Activated CD4-positive, CD25-positive, alpha-beta regulatory T cell treated with anti-CD3 and anti-CD28 coated beads, Interleukin-2, amount 50 U/mL, for 72 hours (primary cell): ENCODE measurements at places on chromosomes 3 and 15.

- no peak for DNase-seq
These were observed 105.3 kb downstream of the THRB start for GRCh38 chr3:24389108-24390090.

DNA sequence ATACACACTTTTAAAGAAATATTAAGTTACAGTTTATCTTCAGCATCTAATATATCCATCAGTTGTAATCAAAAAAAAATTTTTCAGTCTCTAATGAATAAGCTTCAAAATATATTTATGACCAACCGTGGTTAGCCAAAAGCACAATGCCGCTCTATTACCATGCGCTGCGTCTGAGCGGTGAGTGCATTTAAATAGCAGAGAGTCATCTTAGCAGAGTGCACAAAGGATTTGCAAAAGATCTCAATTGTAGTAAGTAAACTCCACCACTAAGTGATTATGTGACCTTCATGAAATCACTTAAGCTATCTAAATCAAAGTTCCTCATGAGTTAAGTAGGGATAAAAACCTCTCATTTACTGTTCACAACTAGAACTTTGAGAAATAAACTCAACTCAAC, 4.9 kb downstream of the TP63 start:
- no peak for DNase-seq

DNA sequence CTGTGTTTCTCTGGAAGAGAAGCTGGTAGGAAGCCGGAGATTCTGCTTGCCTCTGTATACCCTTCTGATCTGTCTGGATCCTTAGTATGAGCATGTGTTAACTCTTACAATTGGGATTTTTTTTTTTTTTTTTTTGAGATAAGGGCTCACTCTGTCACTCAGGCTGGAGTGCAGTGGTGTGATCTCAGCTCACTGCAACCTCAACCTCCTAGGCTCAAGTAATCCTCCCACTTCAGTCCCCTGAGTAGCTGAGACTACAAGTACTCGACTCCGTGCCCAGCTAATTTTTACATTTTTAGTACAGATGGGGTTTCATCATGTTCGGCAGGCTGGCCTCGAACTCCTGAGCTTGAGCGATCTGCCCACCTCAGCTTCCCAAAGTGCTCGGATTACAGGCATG, 44.5 kb downstream of the RPN1 start:
- no peak for DNase-seq

- DNase-seq = no peak
These were observed 116.9 kb upstream of the C3orf80 start for GRCh38 chr3:160108362-160108761.

GRCh38 chr3:61768284-61769037, 207.1 kb downstream of the PTPRG start:
- DNase-seq = no peak

GRCh38 chr3:194971009-194971408, 285.3 kb downstream of the FAM43A start:
- DNase-seq = no peak

GRCh38 chr15:44087578-44088465, 107.2 kb downstream of the FRMD5 start:
- DNase-seq = no peak

- no peak for DNase-seq
These were observed 42.7 kb downstream of the DUT start for GRCh38 chr15:48373821-48374451.

DNA sequence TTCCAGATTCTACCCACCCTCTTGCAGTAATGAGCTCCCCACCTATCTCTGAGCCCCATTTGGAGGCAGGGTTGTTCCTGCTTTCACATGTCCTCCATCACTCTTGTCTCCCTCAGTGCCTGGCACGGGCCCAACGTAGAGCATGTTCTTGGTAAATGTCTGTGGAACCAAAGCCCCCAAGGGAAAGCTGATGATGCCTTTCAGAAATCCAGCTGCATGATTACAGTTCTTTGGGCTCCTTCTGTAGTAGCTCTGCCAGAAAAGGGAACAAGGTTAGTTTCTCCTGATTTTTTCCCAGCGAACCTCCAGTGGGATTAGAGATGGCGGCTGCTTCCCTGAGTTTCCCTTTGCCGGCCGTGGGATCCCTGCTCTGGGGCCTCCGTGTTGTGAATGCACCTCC, 39.3 kb downstream of the CGNL1 start:
- no peak for DNase-seq

DNA sequence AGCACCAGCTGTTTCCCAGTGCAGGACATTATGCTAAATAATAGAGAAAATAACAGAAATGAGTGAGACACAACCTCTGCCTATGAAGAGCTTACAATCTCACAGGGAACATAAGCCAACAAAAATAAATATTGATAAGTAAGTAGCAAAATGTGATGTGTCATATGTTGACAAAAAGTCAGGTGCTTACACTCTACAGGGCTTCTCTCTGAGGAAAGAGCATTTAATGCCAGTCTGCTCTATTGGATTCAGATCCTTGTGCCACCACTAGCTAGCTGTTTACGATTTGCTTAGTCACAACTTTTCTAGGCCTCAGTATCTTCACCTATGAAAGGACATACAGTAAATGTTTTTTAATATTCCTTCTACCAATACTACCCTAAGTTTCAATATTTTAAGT, 500.9 kb upstream of the NAALADL2 start:
- DNase-seq = no peak

GRCh38 chr15:55928955-55929354, 64.5 kb downstream of the NEDD4 start:
- no peak for DNase-seq

DNA sequence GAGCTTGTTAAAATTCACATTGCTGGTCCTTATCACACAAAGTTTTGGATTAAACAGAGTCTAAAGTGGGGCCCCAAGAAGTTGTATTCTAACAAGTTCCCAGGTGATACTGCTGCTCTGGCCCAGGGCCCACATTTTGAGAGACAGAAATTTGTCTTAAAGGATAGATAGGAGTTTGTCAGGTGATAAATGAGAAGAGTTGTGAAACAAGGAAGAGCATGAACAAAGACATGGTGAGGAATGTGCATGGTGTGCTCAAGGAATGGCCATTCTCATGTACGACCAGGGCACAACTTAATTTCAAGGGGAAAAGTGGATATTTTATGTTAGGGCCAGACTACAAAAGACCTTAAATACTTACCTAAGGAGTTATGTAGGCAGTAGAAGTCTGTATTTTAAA, 75.6 kb downstream of the GPR156 start:
- DNase-seq = no peak

DNA sequence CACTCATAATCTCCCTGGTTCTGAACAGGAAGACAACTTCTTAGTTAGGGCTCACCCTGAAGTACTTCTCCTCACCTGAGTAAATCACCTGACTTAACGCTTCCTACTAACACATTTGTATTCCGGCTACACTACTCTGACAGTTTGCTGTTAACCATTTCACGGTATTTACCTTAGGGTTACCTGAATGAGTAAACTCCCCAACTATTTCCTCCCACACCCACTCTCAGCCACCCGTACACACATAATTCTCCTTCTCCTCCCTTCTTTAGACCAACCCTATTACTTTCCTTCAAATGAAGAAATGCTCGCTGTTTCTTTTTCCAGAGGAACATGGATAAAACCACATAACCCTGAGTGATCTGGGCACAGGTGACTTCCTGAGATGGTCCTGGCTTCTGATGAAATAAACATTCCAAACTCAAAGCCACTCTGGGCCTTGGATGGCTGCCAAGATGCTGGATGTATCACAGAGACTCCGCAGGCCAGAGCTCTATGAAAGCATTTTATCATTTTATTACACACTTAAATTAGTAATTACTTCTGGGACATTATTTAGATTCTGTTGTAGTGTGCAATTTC, 183.6 kb upstream of the ATP11B start:
- no peak for DNase-seq

- no peak for DNase-seq
These were observed 7.9 kb downstream of the LRRC31 start for GRCh38 chr3:169861871-169862270.

DNA sequence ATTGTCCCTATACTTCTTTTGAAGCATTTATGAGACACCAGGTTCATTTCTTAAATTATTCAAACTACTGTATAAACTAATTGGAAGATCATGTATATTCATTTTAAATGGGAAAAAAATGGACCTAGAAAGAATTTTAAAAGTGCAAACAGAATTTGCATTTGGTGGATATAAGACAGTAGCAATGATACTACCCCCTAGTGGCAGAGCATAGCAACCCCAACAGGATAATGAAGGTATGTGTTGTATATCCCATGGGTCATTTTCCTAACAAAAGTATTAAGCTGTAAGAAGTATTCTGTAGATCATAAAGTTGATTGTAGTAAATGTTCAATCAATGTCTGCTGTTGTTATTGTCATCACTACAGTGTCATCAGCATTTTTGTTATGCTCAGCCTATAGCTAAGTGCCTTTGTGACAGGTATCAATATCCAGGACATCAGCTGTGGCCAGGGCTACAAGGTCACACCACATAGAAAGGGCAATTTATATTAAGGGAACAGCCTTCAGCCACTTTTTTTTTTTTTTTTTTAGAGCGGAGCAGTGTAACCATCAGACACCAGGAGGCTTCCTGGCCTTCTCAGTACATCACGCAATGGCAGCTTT, 175.8 kb downstream of the FOXB1 start:
- no peak for DNase-seq

DNA sequence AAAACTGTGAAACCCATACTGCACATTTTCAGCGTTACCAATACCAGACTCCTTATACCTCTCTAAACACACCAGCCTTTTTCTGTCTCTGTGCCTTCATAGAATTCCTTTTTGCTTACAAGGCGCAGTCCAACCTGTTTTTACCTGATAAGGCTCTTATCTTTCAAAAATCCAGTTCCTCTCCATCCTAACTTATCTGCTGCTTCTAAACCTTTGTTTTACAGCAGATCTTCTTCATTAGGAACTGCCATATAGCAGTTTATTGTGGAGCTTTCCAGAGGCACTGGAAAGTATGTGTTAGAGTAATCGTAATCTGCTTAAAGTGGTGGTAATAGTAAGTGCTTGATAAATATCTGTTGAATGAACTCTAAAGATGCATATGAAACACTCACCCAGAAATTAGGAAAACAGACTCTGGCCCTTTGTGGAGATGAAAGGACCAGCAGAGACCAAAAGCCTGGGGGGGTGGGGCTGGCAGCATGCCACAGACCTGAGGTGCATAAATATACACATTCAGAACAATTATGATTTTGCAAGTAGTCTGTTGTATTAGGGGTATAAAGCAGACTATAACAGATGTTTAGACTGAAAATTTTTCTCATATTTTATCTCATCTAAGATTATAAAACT, 29.3 kb downstream of the PPP2R3A start:
- no peak for DNase-seq

- DNase-seq = no peak
These were observed 36.6 kb upstream of the SH3GL3 start for GRCh38 chr15:83410532-83410931.

DNA sequence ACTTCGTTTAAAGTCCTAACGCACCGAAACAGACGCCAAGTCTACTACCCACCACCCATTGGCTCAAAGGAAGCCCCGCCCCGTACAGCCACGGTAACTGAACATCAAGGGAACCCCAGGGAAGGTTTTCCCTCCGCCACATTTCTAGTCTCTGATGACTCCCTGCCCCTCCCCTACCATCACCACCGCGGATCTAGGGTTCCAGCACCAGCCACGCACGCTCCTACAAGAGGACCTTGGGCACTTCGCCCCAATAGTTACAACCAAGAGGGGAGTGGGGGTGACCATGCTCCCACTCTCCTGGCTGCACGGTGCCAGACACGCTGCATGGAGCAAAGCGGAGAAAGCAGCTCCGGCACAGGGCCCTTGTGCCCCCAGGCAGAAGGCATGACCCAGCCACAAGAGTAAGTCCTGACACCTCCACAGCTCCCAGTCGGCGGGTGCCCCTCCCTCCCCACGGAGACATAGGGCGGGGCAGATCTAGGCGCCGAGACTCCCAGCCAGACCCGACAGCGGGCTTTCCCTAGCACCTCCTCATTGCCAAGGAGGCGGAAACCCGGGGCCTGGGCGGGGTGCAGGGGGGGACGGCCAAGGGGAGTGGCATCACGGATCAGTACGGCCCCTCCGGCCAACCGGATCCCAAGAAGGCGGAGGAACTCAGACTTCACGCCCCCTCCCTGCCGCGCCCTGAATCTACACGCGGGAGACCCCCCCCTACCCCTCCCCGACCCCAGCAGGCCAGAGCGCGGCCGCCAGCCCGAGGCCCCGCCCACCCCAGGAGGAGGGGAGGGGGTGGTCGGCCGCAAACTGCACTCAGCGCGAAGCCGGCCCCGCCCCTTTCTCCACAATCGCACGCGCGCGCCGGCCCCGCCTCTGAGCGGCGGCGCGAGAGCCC, 936 bp downstream of the SIN3A start:
- DNase-seq = peak; percentile 88

DNA sequence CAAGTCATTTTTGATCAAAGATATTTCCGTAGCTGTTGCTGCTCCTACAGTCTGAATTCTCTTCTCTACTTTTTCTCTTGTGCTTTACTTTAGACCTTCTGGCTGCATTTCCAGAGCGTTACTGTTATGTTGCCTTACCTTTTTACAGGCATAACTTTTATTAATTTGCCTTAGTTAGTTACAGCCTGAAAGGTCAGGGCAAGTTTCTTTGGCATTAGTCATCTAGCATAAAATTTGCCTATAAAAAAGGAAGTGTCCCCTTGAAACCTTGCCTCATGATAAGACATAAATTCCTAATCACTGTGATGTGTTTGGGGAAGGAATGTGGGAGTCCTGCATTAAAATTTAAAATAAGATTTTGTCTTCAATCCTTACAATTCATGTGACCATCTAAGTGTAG, 618.5 kb downstream of the NR2F2 start:
- DNase-seq = no peak

DNA sequence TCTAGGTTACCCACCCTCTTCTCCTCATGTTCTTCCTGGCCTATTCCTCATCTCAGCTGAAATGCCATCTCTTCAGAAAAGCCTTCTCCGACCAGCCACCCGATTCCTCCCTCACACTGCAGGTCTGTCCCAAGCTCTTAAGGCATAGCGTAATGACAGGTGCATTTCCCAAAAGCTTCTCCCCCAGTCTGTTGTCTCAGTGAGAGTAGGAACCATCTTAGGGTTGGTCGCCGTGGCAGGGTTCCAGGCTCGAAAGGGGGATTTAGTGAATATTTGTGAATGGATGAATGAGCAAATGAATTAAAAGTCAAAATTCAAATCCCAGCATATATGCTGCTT, 78.6 kb downstream of the TOP2B start:
- DNase-seq = no peak

DNA sequence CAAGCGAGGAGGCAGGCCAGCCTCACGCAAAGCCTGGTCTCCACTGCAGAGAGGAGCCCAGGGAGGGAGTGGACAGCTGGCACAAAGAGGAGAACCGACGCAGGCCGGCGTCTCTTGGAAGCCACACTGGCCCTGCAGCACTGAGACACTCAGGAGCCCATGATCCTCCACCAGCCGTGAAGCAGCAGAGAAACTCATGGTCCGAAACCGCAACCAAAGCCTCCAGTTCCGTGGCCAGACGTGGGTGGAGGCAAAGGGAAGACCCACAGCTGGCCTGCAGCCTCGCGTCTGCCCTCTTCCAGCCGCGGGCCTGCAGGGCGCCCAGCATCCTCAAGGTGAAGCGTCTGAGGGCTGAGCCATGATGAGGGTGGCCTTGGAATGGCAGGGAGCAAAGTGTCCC, 62.2 kb upstream of the SEC61A1 start:
- no peak for DNase-seq

GRCh38 chr3:165669967-165670366, 167.3 kb downstream of the BCHE start:
- DNase-seq = no peak

GRCh38 chr15:24856397-24857390, 98.1 kb upstream of the SNRPN start:
- no peak for DNase-seq

GRCh38 chr15:80785335-80785734, 6.2 kb downstream of the CEMIP start:
- DNase-seq = no peak

- no peak for DNase-seq
These were observed 147.8 kb downstream of the LEKR1 start for GRCh38 chr3:156973954-156974353.

- no peak for DNase-seq
These were observed 83.2 kb upstream of the ATP10A start for GRCh38 chr15:25946241-25946805.
